ENCODE measurements at places on chromosomes 11 and 22.

GRCh38 chr11:61771985-61772455, 19.6 kb downstream of the MYRF start:
- no peak for DNase-seq

DNA sequence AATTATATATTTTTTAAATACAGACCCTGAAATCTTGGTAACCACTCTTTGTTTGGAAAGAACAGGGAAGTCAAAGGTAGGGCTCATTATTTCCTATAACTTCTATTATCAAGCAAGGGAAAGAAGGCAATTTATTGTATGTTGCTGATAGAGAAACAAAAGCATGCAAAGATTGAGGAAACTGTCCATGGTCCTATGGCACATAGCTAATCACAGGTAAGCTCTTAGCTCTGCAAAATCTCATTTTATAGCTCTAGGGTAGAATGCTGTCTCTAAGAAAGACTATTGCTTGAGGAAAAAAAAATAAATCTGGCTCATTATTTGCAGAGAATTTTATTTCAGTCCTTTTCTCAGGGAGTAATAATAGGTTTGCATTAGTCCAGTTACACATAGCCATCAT, 7.4 kb upstream of the GUCY1A2 start:
- DNase-seq: no peak

- no peak for DNase-seq
Measured at GRCh38 chr11:77403211-77403610, 70.7 kb downstream of the PAK1 start.

GRCh38 chr22:29269731-29270474, 1.8 kb downstream of the EWSR1 start:
- DNase-seq: no peak

- no peak for DNase-seq
Measured at GRCh38 chr22:29528144-29528543, 25.4 kb downstream of the THOC5 start.
